Nephron progenitor cell (in vitro differentiated cells): ENCODE measurements at places on chromosomes 11 and 22.

DNA sequence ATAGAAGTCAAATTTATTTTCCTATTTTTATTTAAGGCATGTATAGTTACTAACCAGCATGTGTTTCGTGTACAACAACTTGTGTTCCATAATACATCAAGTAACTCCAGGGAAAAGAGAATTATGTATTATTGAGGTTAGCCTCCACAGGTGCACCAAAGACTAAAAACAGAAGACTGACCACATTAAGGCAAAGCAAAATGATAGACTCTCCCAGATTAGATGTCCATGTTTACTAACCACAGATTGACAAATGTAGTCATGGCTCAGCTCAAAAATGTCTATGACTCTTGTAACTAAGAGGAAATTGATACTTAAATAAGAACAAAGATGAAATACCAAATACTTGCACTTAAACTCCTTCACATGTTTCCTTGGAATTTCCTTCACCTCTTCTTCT, 238.5 kb downstream of the METTL15 start:
- DNase-seq, result no peak

DNA sequence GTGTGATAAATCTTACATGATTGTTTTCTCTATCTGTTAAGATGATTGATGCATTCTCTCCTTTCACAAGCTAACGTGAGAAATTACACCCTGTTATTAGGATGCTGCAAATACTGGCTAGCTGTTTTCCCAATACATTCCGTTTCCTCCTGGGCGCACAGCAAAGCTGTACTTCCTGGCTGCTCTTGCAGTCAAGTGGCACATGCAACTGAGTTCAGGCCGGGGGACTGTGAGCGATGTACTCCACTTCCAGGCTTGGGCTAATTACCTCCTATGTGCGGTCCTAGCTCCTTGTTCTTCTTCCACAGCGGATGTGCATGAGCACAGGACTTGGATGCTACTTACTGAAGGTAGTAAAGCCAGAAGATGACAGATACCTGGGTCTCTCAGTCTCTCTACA, 234.9 kb upstream of the SESN3 start:
- peak; percentile 30 for DNase-seq

DNA sequence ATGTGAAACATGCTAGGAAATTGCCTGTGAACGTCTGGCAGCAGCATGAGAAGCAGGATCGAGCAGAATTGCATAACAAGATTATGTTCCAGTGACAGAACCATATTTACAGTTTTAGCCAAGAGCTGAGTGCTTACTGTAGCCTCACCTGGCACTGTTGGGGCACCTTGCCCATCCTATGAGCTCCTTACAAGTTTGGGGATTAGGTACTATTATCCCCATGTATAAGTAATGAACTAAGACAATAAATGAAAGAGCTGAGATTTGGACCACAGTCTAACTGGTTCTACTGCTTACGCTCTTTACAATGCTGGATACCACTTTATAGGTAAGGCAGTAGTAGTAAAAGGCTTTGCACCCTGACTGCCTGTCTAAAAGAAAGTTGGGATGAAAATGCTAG, 17.1 kb upstream of the PATE1 start:
- no peak for DNase-seq

DNA sequence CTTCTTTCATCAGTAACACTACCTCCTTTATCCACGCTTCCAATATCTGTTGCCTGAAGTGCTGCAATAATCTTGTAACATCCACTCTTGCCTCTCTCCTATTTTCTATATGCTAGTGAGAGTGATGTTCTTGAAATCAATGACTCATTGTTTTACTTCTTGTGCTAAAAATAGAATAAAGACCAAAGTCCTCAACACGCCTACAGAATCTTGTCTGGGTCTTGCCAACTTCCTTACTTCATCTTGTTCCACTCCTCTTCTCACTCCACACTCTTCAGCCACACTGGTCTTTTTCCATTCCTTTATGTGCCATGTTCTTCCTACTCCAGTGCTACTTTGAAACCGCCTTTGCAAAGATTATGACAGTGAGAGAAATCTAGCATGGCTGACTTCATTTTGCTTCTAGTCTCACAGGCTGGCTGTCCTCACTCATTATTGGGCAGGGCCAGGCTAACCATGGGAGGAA, 136.4 kb downstream of the CCDC81 start:
- no peak for DNase-seq

DNA sequence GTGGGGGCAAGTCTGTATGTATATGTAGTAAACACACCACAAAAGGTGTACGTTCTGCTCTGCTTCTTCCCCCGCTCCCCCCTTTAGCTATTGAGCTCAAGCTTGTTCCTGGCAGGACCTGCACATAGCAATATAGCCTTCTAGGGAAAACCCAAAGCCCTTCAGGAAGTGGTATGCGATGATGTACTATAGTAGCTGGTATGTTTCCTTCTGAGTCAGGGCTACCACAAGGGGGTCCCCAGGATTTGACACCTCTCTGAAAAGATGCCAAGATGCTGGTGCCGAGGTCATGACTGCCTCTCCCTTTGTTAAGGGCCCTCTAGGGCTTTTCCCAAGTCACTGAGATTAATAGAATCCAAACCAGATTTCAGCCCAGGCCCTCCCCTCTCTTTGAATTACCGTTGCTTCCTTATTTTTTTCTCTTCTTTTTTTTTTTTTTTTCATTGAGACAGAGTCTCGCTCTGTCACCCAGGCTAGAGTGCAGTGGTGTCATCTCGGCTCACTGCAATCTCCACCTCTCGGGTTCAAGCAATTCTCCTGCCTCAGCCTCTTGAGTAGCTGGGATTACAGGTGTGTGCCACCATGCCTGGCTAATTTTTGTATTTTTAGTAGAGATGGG, 268.4 kb downstream of the ETS1 start:
- no peak for DNase-seq

GRCh38 chr11:76251226-76251575, 44.9 kb upstream of the WNT11 start:
- DNase-seq, result no peak

DNA sequence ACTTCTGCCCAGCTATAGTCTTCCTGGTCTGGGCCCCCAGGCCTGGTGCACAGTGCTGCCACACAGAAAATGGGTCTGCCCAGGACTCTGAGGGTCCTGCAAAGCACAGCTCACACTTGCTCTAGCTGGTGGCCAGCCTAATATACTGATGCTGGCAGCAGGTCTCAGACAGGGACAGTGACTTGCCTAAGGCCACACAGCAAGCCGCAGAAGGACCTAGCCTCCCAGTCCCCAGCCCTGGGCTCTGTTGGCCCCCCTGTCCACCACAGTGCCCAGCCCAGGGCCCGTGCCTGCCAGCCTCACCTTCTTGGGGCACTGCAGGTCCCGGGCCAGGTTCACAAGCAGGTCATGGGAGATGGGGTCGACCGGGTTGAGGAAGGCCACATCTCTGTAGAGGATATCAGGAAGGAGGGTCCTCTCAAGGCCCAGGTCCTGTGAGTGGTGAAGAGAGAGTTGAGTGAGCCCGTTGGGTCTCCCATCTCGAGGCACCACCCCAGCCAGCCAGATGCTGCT, 3.3 kb downstream of the LRRC75B start:
- no peak for DNase-seq

- DNase-seq, result no peak
Observed at GRCh38 chr11:111465400-111465799, 46.8 kb downstream of the BTG4 start.

DNA sequence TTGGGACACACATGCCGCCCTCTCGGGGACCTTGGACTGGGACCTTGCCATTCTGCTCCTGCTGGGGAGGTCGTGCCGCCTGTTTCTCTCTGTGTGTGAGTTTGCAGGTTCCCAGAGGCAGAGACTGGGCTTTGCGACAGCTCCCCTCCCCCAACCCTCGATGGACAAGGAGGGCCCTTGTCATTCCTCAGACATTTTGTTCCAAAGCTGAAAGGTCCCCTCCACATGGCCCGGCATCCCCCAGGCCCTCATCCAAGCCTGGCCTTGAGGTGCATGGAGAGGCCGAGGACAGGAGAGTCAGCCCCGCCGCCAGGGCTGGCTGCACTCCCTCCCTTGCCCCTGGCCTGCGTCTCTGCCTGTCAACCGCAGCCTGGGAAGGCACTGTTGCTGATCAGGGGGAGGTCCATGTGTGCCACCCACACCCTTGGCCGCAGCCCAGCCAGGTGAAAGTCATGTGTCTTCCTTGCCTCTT, 25.6 kb downstream of the FADS2 start:
- DNase-seq, result no peak

GRCh38 chr11:889257-889656, 21.4 kb downstream of the CHID1 start:
- no peak for DNase-seq
